Stimulated activated CD4-positive, alpha-beta T cell treated with anti-CD3 and anti-CD28 coated beads, Interleukin-15, amount 100 ng/mL, for 48 hours (primary cell): ENCODE measurements at places on chromosomes 7 and 10.

- no peak for DNase-seq
Observed at GRCh38 chr7:30027740-30028215, 434 bp upstream of the PLEKHA8 start.

DNA sequence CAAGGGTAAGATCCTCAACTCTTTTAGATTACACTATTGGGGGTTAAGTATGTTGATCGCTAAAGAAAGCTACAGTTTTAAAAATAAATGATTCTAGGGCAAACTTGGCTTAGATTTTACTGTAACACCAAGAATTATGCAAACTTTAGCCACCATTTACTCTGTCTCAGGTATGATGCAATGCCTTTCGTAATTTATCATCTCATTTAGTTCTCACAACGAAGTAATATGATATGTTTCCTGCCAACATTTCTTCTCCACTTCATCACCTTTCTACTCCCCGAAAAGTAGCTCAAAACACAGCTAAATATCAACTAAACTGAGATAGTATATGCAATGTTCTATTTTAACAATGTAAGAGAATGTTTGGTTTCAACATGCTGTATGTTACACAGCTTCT, 21.1 kb downstream of the FAM133B start:
- DNase-seq = no peak

- DNase-seq = peak; percentile 36
Observed at GRCh38 chr7:36286226-36286625, 103.4 kb upstream of the ANLN start.

DNA sequence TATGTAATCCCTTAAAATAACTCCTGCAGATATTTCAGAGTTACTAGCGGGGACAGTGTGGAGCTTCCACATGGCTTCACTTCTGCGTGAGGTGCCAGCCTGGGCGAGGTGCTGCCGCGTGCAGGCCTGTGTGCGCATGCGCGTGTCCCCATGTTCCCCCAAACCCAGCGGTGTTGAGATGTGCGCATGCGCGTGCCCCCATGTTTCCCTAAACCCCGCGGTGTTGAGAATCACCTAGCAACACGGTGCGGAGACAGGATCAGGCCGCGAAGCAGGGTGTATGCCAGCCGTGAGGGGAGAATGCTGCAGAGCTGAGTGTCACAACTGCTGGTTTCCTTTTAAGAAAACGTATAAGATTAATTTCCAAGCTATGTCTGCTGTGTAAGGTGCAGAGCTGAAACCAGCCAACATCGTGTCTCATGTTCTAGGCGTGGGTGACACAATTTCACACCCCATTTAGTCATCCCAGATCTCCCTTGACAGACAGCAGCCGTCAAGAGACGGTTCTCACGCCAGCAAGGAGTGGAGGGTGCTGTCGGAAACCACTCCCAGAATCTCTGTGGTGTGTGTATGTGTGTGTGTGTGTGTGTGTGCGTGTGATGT, 71.9 kb upstream of the ADARB2 start:
- DNase-seq = no peak

DNA sequence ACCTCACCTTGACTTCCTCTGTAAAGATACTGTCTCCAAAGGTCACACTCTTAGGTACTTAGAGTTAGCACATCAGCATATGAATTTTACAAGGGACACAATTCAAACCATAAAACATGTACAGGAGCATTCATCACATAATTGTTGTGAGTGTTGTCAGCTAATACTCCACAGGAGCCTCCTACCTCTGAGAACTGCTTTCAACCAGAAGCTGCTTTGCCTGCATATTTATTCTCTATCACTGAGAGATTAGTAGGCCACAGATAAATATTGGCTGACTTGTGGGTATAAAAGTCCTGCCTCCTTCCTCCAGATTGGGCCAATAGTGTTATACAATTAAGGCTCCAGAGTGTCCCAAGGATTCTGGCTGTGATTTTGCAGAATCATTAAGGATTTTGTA, 1207.0 kb downstream of the XPNPEP1 start:
- no peak for DNase-seq

DNA sequence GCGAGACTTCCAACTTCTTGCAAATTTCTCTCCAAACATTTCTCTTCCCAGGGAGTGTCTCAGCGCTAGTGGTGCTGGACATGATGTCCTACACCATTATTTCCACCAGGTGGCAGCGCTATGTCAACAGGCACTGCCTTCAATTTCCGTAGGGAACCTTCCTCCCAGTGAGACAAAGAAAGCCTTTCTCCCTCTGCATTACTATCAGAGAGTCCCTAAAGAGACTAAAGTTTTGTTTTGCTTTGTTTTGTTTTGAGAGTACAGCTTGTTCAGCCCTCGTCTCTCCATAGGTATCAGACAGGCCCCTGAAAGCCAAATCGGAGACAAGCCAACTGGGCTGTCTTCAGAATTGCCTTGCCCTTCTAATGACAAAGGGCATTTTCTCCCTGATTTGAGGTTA, 44.2 kb upstream of the GGCT start:
- DNase-seq = no peak

GRCh38 chr7:93185303-93186027, 37.3 kb upstream of the SAMD9L start:
- no peak for DNase-seq

- DNase-seq = no peak
Observed at GRCh38 chr7:100893910-100894721, 1.6 kb downstream of the ACHE start.

- DNase-seq = no peak
Observed at GRCh38 chr10:62694537-62695126, 109.9 kb upstream of the ADO start.

GRCh38 chr7:129391546-129392171, 42.6 kb upstream of the STRIP2 start:
- DNase-seq = no peak

DNA sequence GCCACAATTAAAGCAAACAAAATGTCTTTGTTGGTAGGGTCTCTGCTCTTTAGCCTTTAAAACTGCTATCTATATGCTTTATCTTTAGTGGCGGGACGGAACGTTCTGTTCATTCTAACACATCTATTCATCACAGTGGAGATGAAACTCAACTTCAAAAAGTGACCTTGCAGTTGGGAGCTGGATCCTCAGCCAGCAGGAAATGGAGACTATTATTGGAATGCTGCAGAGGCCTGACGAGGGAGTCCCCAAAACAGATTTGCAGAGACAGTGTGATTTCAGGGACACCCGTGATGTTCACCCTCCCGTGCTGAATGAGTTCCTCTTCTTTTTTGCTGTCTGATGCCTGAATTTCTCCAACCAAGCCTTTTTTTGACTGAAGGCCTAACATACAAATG, 306.0 kb upstream of the SHH start:
- DNase-seq = no peak
